Posterior cingulate gyrus (tissue), 11 donors: ENCODE measurements at places on chromosomes 2 and 18.

DNA sequence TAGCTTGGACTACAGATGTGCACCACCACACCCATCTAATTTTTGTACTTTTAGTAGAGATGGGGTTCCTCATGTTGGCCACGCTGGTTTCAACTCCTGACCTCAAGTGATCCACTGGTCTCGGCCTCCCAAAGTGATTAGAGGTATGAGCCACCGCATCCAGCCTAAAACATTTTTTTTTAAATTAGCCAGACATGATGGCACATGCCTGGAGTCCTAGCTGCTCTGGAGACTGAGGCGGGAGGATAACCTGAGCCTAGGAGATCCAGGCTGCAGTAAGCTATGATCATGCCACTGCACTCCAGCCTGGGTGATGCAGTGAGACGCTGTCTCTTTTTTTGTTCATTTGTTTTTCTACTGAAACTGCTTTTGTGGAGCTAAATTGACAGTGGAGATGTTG, 64.6 kb upstream of the ATG16L1 start:
- DNase-seq: no peak

GRCh38 chr2:146415291-146415690, 1429.5 kb upstream of the ACVR2A start:
- no peak for DNase-seq

DNA sequence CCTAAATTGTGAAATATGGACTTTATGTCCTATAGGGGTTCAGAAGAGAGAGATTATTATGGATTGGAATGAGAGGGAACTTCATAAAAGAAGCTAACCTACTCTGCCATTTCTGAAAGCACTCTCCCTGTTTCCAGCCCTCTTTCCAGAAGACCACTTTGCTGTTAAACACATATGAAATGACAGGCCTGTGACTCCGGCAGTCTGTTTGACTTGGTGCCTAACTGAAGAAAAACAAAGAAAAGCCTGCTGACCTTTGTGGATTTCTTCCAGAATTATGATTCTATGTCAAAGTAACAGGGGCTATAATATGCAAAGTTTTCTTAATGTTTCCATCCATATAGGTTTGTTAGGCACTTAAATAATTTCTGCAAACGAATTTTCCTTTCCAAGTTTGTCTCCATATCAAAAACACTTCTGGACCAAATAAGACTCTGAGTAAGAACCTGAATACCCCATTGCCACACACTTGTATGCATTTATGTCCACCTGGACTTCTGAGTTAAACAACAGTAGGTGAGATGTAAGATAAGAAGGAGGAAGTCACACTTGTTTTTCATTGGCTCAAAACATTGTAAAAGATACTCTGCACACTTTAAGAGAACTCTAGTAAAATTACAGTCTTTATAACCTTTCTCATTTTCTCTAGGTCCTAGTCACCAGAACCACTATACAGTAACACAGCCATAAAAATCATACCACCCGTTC, 111.7 kb downstream of the PIEZO2 start:
- DNase-seq: no peak

DNA sequence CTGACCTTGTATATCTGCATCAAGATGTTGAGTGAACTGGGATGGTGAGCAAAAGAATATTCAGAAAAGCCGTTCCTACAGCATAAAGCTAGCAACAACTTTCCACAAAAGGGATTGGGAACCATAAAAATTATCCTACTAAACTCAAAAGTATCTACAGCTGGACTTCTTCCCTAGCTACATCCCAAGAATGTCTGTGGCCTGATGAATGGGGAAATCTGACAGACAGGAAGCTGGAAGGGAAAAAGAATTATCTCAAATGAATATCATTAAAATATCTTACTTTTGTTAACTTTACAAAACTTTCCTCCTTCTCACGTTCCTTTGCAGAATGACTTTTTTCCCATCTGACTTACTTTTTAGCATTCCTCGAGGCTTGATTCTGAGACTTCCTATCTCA, 150.9 kb downstream of the PDE11A start:
- DNase-seq: no peak

DNA sequence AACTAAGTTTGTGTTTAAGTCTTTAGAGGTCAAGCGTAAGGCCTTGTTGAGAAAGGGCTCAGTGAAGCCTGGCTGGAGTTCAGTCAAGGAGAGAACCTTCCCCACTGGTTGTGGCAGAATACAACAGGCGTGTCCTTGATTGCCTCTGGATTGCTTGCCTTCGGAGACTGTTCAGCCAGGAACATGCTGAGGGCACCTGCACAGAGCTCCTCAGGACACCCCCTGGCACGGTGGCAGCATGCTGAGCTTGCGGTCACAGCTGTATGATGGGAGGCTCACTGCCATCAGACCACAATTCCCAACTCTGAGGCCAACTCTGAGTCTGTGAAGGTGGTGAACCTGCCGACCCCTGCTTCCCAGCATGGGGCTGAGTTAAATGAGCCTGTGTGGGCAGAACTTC, 130.0 kb downstream of the LPIN1 start:
- DNase-seq: no peak

GRCh38 chr2:24107-24506, 22.2 kb downstream of the FAM110C start:
- DNase-seq: no peak

DNA sequence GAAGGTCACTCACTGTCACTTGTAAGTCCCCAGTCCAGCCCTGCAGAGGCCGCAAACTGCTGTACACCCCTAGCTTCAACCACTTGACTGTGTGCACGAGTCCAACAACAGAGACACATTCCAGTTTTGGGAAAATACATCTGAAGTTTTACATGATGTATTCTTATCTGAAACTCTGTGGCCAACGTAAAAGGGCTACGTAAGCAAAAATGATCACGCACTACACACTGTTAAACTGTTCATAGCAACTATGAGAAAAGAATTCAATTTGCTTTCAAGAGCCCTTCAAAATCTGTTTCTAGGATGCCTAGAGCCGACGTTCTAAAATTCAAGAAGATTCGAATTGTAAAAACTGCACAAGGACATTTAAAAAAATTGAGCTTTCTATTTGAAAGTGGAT, 26.0 kb downstream of the EDAR start:
- DNase-seq: no peak

GRCh38 chr2:48397846-48398245, 132.1 kb upstream of the STON1 start:
- no peak for DNase-seq

- DNase-seq: no peak
Observed at GRCh38 chr2:114450639-114451038, 8.2 kb downstream of the DPP10 start.

- DNase-seq: no peak
Observed at GRCh38 chr2:168577885-168578284, 121.8 kb downstream of the CERS6 start.

- no peak for DNase-seq
Observed at GRCh38 chr2:8452296-8452695, 229.6 kb upstream of the ID2 start.

GRCh38 chr2:46087492-46087891, 209.7 kb upstream of the EPAS1 start:
- DNase-seq: no peak

GRCh38 chr2:170733798-170734600, 18.9 kb downstream of the SP5 start:
- no peak for DNase-seq

DNA sequence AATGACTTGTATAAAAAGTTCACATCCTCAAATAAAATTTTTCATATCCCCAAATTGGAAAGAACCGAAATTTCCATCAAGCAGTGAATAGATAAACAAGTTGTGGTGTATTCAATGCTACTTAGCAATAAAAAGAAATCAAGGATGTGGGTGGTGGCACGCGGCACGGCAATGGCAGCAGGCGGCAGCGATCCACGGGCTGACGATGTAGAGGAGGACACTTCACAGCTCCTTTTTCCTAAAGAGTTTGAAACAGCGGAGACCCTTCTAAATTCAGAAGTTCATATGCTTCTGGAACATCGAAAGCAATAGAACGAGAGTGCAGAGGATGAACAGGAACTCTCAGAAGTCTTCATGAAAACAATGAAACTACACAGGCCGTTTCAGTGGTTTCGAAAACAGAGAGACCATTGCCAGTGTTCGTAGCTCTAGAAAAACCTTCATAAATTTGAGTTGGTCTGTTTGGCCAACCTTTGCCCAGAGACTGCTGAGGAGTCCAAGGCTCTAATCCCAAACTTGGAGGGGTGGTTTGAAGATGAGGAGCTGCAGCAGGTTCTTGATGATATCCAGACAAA, 9.8 kb upstream of the IL36A start:
- no peak for DNase-seq

- DNase-seq: no peak
Observed at GRCh38 chr18:31426871-31427406, 20.6 kb upstream of the DSG3 start.

GRCh38 chr2:3354986-3355385, 22.6 kb downstream of the EIPR1 start:
- DNase-seq: no peak

- DNase-seq: no peak
Observed at GRCh38 chr2:15808204-15808910, 132.0 kb upstream of the MYCN start.

DNA sequence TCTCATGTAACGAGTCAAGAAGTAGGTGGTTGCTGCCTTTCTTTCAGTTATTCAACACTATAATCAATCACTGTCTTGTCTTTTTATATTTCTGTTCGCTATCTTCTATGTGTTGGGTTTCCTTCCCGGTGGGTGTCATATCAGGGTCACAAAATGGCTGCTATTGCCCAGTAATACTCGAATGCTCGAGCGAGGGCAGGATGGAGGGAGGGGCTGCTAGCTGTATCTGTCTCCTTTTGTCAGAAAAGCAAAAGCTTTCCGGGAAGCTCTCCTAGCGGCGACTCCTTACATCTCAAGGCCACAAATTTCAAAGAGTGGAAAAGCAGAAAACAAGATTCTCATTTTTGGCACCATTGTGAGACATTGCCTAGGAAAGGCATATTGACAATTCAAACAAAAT, 16.4 kb upstream of the GALNT3 start:
- DNase-seq: no peak

DNA sequence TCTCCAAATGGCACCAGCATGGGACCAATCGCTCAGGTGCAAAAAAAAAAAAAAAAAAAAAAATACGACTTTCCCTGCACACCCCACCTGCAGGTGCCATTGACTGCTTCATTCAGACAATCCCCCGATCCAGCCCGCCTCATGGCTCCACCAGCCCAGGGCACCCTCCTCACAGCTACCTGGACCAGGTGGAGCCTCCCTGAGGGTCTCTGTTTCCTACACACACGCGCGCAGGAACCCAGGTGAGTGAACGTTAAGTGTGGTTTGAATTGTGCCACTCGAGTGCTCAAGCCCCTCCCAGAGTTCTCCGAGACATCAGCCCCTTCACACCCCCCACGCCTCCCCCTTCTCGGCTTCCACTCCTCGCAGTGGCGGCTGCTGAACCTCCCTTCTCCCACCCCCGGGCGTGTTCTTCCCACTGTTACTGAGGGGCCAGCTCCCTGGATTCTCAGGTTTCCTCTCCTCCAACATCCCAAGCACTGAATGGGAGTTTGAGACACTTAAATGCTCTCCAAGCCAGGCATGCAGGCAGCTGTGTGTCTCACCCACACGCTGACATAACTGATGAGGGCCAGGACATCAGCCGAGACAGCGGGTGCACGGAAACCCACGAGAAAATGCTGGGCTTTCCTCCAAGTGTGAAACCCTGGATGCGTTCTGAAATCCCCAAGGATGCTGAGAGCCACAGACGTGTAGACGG, 88.8 kb upstream of the SNTG2 start:
- DNase-seq: peak; percentile 88

DNA sequence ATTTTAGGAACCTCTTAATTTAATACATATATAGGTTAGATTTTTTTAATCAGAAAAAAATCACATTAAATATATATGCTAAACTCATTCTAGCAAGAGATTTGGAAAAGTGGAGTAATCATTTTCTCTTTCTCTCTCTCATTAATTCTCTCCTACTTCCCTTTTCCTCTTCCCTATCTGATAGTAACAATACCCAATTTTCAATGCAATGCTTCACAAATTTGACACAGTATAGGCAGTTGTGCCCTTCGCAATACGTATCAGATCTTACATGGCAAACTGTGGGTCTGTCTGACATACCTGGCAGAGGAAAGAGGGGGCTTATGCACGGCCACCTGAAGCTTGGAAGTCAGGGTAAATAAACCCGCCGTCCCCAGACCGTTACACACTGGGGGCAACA, 444.3 kb downstream of the NBAS start:
- DNase-seq: no peak

GRCh38 chr2:119469131-119469530, 37.5 kb downstream of the TMEM37 start:
- DNase-seq: no peak

GRCh38 chr2:144078106-144078505, 441.8 kb downstream of the ZEB2 start:
- DNase-seq: no peak

- DNase-seq: no peak
Observed at GRCh38 chr18:2932247-2933181, 80.4 kb downstream of the LPIN2 start.

DNA sequence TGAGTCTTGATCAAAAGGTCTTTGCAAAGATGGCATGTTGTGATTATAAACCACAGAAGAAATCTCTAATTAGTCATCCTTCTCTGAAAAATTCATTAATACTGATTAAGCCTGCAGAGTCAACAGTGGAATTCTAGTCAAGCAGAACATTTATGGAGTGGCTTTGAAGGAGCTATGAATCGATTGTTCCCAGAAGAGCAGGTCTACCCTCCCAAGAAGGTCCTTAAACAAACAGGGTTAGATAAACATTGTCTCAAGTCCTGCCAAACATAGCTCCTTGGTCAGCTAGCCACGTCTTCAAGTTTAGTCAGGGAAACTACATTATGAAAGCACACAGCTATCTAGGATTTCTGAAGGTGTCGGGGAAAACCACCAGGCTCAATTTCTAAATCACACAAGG, 88.9 kb downstream of the ITGA4 start:
- DNase-seq: no peak

DNA sequence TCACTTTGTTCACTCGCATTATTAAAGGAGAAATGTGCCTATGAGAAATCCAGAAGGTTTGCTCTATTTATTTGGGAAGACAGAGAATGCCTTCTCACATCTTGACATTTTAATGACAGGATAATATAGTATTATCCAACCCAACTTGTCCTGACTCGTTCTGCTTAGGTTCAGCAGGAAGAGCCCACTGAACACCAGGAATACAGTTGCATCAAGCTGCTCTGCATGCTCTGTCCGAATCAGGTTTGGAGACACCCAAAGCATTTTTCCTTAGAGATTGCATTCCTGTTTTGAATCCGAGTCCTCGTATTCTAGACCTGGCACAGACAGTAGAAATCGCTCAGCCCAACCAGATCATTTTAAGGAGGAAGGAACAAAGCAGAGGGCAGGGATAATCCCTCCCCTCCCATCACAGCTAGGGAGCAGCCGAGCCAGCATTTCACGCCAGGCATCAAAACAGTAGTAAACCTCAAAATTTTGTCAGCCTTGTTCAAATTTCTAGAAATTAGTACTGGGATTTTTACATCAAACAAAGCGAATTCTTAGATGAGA, 837.4 kb upstream of the ID2 start:
- no peak for DNase-seq

- DNase-seq: no peak
Observed at GRCh38 chr2:221571551-221572218, 419 bp downstream of the EPHA4 start.

- no peak for DNase-seq
Observed at GRCh38 chr2:53694096-53694771, 73.4 kb upstream of the CHAC2 start.
